ENCODE measurements at places on chromosomes 2 and 18.

DNA sequence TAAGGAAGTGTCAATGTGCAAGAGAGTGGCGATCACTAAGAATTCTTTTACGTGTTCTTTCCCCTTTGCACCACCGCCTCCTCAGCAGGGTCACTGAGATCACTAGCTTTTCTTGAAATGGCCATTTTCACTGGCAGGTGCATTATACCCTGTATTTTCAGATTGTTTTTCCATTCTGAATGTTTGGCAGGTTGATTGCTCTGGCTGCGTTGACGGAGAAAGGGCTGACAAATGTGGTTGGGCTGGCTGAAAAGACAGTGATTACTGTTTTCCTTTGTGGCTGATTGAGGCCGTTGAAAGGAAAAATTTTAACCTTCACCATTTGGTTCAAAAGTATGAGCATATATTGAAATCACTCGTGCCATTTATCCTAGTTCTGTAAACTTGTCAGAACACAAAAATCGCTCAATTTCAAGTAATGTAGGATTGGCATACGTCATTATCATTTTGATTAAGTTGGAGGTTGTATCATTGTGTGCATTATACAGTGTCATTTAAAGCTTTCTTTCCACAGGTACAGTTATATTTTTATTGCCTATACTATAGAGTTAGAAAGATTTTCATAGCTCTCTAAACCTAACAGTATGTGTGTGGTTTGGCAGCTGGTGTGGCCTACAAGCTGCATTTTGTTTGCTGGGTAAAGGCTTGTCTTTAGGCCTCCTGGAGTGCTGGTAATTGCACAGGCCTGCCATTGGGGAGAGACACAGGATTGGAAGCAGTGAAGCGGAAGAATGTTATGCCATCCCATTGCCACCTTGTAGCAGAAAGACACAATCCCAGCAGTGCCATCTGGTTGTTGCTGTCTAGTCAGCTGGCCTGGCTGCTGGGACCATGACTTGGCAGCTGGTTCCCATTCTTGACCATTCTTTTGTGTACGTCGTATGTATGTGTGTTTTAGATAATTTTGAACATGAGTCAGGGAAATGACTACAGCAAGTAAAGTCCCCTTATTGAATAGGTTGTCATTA is 36.7 kb downstream of the DYNC1I2 start:
- H3K27ac ChIP-seq: no peak overlapping the region
- H3K4me3 ChIP-seq: no peak overlapping the region
- H3K27me3 ChIP-seq: no peaks in the 10 kb centered on the region
- H3K4me1 ChIP-seq: no peaks in the 10 kb centered on the region

DNA sequence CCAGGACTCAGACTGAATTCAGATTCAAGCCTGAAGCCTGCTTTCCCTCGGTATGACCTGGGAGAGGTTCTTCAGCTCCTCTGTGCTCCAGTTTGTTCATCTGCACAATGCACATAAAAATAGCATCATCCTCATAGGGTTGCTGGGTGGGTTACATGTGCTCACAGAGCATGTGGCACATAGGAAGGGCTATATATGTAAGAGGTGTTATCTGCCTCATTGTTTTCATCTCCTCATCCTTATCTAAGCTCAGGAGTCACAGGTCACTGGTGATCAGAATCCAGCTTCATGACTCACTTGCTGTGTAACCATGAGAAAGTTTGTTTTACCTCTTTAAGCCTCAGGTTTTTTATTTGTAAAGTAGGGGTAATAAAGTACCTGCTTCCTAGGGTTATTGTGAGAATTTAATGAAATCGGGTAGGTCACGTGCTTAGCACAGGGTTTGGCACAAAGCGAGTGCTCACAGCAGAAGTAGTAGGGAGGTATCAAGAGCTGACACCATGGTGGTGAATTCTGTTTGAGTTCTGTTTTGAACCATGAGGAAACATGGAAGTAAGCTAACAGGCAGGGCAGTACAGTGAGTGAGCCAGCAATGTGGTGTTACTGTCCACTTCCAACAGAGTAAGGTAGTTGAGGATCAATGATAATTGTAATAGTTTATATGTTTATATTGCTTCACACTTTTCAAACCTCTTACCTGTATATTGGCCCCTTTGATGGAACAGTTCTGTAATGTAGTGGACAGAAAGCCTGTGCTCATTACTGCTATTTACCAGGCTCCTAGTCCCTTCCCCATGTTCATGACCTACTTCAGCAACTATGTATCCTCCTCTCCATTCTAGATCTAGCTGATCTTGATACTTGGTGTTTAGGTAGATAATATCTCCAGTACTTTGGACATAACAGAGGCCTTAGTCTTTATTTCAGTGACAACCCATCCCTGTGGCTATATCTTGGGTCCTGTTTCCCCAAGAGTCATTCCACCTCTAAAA is 141.4 kb upstream of the LTBP1 start:
- H3K4me1 ChIP-seq: peaks cover 5% of the 10 kb centered on the region
- no peak for DNase-seq
- no peak overlapping the region for H3K27ac ChIP-seq
- no peak overlapping the region for H3K4me3 ChIP-seq
- no peaks in the 10 kb centered on the region for H3K27me3 ChIP-seq

- DNase-seq: no peak
- no peaks in the 10 kb centered on the region for H3K36me3 ChIP-seq
- H3K27ac ChIP-seq: no peak overlapping the region
- no peaks in the 10 kb centered on the region for H3K4me1 ChIP-seq
- no peaks in the 10 kb centered on the region for H3K27me3 ChIP-seq
Measured at GRCh38 chr2:168146892-168147810, 100.2 kb downstream of the STK39 start.

DNA sequence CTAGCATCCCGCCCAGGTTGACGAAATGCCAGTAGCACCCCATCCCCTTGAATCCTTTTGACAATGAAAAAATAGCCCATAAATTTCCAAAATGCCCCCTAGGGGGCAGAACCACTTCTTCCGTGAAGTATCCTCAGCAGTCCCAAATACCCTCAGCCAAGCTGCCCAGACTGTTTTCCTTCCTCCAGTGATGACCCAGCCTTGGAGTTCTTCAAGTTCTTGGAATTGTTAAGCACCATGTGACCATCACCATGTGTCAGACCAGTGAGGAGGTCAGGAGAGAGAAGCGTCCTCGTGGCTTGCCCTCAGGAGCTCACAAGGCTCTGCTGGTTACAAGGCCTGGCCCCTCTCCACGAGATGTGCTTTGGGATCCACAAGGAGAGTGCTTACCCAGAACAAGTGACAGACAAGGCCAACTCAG is 1.4 kb upstream of the SLC23A3 start:
- H3K4me3 ChIP-seq: no peak overlapping the region
- DNase-seq: peak; percentile 57
- peaks cover 28% of the 10 kb centered on the region for H3K36me3 ChIP-seq

GRCh38 chr18:78113940-78114251 is 864.2 kb downstream of the GALR1 start:
- H3K36me3 ChIP-seq: no peaks in the 10 kb centered on the region
- no peak overlapping the region for H3K27ac ChIP-seq
- H3K27me3 ChIP-seq: no peaks in the 10 kb centered on the region
- H3K4me3 ChIP-seq: no peak overlapping the region

- no peak overlapping the region for H3K27ac ChIP-seq
- no peak overlapping the region for H3K4me3 ChIP-seq
- no peaks in the 10 kb centered on the region for H3K4me1 ChIP-seq
- H3K27me3 ChIP-seq: no peaks in the 10 kb centered on the region
Measured at GRCh38 chr2:83613178-83613577, 845.9 kb downstream of the SUCLG1 start.

DNA sequence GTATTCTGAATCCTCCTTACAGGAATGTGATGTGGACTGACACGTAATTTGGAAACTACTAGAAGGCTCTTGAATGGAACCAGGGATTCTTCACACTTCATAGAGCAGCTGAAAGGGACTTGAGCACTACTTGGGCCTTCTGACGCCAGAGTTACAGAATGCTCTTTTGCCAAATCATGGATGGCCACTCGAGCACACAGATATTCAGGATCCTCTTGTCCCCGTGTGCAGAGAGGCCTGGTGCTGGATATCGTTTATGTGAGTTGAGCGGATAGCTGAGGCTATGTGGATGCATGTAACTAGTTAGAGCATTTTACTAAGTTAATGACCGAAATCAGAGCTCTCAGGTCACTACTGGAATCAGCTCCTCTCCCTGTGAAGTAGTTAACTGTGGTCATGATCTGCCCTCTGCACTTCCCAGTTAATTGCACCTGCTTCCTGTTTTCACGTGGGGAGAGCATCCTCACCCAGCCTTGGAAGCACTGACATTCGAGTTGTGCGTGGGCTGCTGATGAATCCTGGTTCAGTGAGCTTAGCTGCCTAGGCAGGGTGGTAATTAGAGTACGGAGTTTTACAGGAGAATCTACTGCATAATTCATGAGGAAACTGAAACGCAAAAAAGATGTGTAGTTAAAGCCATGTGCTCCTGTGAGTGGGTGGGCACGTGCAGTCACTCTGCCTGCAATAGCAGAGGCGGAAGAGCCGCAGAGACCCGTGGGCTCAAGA is 5.2 kb upstream of the TPO start:
- no peak overlapping the region for H3K4me3 ChIP-seq
- no peak overlapping the region for H3K27ac ChIP-seq
- no peaks in the 10 kb centered on the region for H3K36me3 ChIP-seq
- DNase-seq: no peak
- H3K4me1 ChIP-seq: peaks cover 18% of the 10 kb centered on the region

GRCh38 chr2:160719116-160719515 is 225.5 kb upstream of the RBMS1 start:
- no peaks in the 10 kb centered on the region for H3K4me1 ChIP-seq
- no peaks in the 10 kb centered on the region for H3K36me3 ChIP-seq
- no peaks in the 10 kb centered on the region for H3K27me3 ChIP-seq
- peak; percentile 12 for DNase-seq

GRCh38 chr2:214192711-214193110 is 218.1 kb upstream of the VWC2L start:
- H3K4me3 ChIP-seq: no peak overlapping the region
- DNase-seq: no peak
- no peaks in the 10 kb centered on the region for H3K4me1 ChIP-seq
- no peaks in the 10 kb centered on the region for H3K27me3 ChIP-seq
- H3K36me3 ChIP-seq: no peaks in the 10 kb centered on the region
- H3K27ac ChIP-seq: no peak overlapping the region

- H3K27me3 ChIP-seq: no peaks in the 10 kb centered on the region
- no peak overlapping the region for H3K4me3 ChIP-seq
- H3K4me1 ChIP-seq: peaks cover 15% of the 10 kb centered on the region
- H3K36me3 ChIP-seq: no peaks in the 10 kb centered on the region
- no peak for DNase-seq
- no peak overlapping the region for H3K27ac ChIP-seq
Measured at GRCh38 chr2:62287282-62287681, 91.4 kb downstream of the B3GNT2 start.

DNA sequence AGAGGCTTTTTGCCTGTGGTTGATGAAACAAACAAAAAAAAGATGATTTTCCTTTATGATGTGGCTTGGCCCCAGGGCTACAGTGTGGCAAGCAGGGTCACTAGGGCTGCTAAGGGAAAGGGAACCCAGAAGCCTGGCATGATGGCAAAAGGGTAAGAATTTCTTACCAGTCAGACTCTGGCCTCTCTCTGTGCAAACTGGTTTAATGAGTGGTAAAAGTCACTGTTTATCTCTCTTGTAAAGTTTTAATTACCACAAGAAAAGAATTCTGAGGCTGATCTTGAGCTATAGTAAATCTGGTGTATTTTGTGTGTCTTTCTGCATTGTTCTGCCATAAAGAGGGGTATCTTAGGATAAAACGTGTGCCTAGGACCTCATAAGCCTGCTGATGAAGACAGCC is 275.4 kb downstream of the STK39 start:
- no peak overlapping the region for H3K4me3 ChIP-seq
- no peak for DNase-seq
- H3K27me3 ChIP-seq: no peaks in the 10 kb centered on the region
- no peaks in the 10 kb centered on the region for H3K36me3 ChIP-seq

GRCh38 chr2:237072067-237072931 is 13.4 kb upstream of the COPS8 start:
- peak; percentile 59 for DNase-seq
- no peaks in the 10 kb centered on the region for H3K36me3 ChIP-seq
- H3K27me3 ChIP-seq: no peaks in the 10 kb centered on the region
- peaks cover 8% of the 10 kb centered on the region for H3K4me1 ChIP-seq
- H3K4me3 ChIP-seq: no peak overlapping the region

DNA sequence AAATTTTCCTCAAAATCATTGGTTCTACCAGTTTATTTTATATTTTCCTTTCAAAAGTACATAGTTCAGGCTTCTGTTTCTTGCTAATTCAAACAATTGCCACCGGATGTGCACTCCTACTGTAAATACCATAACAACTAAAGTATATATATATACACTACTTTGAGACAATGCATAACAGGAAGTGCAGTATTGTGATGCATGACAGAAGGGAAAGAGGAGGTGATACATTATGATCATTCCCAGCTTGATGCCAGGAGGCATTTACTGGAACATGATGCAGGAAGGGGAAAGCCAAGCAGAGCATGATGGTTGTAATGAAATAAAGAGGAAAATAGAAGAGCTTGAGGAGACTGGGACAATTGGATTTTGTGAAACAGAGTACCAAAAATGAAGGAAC is 215.2 kb upstream of the NT5C1B start:
- no peak overlapping the region for H3K27ac ChIP-seq
- DNase-seq: no peak
- no peaks in the 10 kb centered on the region for H3K36me3 ChIP-seq

- no peak for DNase-seq
- H3K4me1 ChIP-seq: peaks cover 5% of the 10 kb centered on the region
- no peak overlapping the region for H3K4me3 ChIP-seq
- no peak overlapping the region for H3K27ac ChIP-seq
- no peaks in the 10 kb centered on the region for H3K36me3 ChIP-seq
Measured at GRCh38 chr2:33804155-33804554, 205.1 kb upstream of the FAM98A start.

DNA sequence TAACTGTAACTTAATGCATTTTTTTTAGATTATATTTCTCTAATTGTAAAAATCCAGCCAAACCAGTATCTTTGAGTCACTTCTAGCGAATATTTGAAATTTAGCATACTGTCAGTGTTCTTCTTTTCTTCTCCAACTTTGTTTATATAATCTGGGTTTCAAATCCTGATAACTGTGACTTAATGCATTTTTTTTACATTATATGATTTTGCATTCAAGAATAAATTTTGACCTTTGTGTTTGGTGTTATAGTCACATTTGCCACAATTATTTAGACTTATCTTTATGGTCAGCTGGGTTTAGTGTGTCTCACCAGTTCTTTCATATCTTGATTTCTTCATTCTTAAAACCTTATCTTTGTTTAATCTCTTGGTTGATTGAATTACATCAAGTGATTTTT is 345.7 kb downstream of the SLC4A3 start:
- no peak overlapping the region for H3K27ac ChIP-seq
- no peak overlapping the region for H3K4me3 ChIP-seq
- H3K4me1 ChIP-seq: peaks cover 17% of the 10 kb centered on the region
- no peaks in the 10 kb centered on the region for H3K27me3 ChIP-seq
- no peaks in the 10 kb centered on the region for H3K36me3 ChIP-seq

GRCh38 chr2:64482765-64483504 is 29.0 kb downstream of the LGALSL start:
- DNase-seq: peak; percentile 28
- H3K27ac ChIP-seq: no peak overlapping the region
- H3K4me1 ChIP-seq: peaks cover 28% of the 10 kb centered on the region
- no peaks in the 10 kb centered on the region for H3K27me3 ChIP-seq
- H3K36me3 ChIP-seq: no peaks in the 10 kb centered on the region
- H3K4me3 ChIP-seq: no peak overlapping the region

Data from MCF 10A (cell line).